ENCODE measurements at places on chromosomes 2 and 18. TPM values are rescaled to one million over a fixed set of nuclear protein-coding genes. Genes with fewer than 3 reads are reported as not detected.

GRCh38 chr2:43566461-43566729, 29.4 kb downstream of the THADA start:
- DNase-seq, result no peak

- DNase-seq, result no peak
Observed at GRCh38 chr18:78517328-78517727, 462.3 kb upstream of the SALL3 start.

GRCh38 chr18:36580266-36580665, 248.5 kb downstream of the TPGS2 start:
- DNase-seq, result no peak

DNA sequence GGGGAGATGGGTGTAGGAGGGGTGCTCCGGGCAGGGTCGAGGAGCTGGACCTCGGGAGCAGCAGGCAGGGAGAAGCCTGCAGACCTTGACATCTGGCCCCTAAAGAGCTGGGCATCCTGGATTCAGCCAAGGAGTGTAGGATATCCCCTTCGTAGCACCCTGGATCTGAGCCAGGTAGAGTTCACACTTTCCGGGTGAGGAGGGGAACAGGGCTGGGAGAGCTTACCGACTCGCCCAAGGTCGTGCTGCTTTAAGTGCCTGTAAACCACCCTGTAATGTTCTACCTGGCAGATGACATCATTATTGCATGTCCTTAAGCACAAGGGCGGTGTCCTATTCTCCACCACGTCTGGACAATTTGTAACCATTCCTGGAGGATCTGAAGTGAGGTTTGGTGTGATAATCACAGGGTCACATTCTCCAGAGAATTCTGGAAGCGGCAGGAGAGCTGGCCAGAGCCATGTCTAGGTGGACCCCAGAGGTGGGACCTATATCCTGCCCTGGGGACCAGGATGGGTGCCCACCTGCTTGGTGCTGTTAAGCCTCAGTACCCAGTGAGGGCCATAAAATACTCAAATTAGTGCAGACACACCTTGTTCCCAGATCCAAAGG, 14.6 kb downstream of the ITM2C start:
- no peak for DNase-seq

- no peak for DNase-seq
Observed at GRCh38 chr2:45614330-45614729, 3.3 kb upstream of the SRBD1 start.

GRCh38 chr2:239264492-239264837, 136.4 kb downstream of the HDAC4 start:
- no peak for DNase-seq

DNA sequence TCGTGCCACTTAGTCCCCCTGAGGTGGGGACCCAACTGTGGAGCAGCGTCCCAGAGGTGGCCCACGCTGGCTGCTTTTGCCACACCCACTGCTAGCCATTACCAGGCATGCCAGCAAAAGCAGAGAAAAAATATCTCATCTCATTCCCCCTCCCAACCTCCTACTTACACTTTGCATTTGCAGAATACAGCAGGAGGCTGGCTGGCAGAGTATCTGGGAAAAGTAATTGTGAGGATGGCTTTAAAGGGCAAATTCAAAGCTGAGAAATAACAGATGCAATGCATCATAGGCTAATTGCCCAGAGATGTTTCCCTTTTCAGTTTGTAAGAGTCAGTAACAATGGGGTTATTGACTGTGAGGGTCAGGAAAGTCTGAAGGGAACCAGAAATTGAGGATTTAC, 438.1 kb upstream of the DSEL start:
- DNase-seq, result no peak

- no peak for DNase-seq
Observed at GRCh38 chr2:182132605-182133004, 147.0 kb downstream of the PPP1R1C start.

GRCh38 chr2:125707611-125708010, 948.3 kb upstream of the GYPC start:
- DNase-seq, result no peak

GRCh38 chr2:3192920-3193319, 184.7 kb downstream of the EIPR1 start:
- DNase-seq, result no peak

Gene VWC2L
- polyA plus RNA-seq, result 0.09 TPM

Gene RGPD4
- 0.04 TPM for polyA plus RNA-seq

Gene MBP
- polyA plus RNA-seq, result 20.5 TPM

Gene OTOS
- 0.34 TPM for polyA plus RNA-seq

Gene MYO7B
- polyA plus RNA-seq, result 24.7 TPM

Gene C2orf92
- 6.3 TPM for polyA plus RNA-seq

Gene MYL12A
- polyA plus RNA-seq, result 437 TPM

Data from right renal pelvis (tissue), 4 donors.